ENCODE measurements at places on chromosomes 6 and 20.
A peak's percentile ranks its signal among the peaks of the same experiment; 100 is the strongest.

GRCh38 chr6:122614303-122614702 lies 4.1 kb downstream of the PKIB start:
- no peak for DNase-seq

GRCh38 chr6:51554029-51554428 lies 533.4 kb downstream of the PKHD1 start:
- DNase-seq, result no peak

DNA sequence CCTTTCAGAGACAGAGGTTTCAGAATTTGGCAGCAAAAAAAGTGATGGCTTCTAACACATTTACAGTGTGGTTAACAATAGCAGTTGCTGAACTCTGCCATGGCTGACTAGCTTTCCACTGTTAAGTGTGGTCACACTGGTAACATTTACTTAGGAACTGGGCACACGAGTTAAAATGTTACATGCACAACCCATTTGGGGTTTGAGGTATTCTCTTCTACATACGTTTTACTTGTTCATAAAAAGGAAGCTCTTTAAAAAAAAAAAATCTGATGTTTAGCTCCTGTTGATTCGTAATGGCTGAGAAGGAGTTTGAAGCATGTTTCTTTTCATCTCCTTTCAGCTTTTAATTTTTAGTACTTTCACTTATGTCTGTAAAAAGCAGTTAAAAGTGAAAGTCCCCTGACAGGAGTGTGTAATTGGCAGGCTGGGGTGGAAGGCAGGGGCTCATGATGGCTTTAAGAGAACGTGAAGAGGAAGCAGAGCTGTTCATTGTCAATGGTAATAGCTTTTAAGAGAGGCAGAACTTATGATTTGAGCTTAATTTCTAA lies 245.9 kb downstream of the FARS2 start:
- DNase-seq, result no peak

- no peak for DNase-seq
Observed at GRCh38 chr6:287489-287860, 4.8 kb upstream of the DUSP22 start.

DNA sequence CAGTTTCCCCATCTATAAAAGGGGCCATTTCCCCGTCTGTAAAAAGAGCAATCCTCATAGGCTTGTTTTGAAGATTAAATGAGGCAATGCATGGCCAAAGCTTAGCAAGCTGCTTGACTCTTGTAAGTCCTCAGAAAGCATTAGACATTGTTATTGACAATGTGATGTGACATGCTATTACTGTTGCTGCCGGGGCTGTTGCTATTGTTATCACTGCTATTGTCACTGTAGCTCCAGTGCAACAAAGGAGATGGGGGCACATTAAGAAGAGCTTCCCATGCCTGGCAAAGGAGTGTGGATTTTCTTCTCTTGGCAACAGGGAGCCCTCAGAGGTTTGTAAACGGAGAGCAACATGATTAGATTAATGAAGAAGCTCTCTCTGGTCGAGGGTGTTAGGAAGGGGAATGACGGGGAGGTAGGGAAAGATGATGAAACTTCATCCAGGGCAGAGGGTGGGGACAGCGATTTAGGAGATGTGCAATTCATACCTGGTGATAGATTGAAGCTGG lies 33.1 kb upstream of the FAM83D start:
- no peak for DNase-seq

- peak; percentile 26 for DNase-seq
Observed at GRCh38 chr6:4794140-4794707, 18.0 kb downstream of the CDYL start.

All from D341Med (cell line).